ENCODE measurements at places on chromosomes 13 and 19.

DNA sequence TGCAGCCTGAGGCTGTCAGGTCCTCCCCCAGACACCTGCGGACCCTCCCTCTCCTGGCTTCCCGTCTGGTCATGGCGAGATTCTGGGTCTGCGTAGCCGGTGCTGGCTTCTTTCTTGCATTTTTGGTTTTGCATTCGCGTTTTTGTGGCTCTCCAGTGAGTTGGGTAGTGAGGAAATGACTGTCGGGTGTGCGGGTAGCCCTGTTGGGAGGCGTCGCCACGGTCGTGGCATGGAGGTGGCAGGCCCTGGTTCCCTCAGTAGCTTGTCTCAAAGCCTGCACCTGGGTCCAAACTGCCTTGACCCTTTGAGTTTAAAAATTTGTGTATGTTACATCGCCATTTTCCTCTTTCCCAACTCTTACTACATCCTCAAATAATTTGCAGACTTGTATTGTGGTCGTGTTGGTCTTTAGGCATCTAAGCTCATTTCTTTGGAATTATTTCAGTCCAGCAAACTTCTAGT is 344 bp downstream of the NHLRC3 start:
- peak; percentile 79 for DNase-seq

DNA sequence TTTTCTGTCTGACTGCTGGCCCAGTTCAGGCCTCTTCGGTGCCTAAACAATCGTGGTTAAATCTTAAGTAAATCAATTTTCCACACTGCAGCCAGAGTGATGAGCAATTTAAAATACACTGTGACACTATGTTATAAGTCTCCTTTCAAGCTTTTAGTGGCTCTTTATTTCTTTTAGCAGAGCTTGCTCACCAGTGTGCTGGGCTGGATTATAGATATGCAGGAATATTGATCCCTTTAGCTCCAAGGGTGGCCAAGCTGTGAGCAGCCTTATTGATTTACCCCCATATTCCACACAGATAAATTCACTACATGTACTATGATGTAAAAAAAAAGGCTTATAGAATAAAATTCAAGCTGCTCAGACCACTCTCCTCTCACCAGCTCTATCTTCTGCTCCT is 21.7 kb downstream of the CBY2 start:
- DNase-seq, result no peak

GRCh38 chr19:38698225-38699026 is 45.8 kb downstream of the CAPN12 start:
- no peak for DNase-seq

DNA sequence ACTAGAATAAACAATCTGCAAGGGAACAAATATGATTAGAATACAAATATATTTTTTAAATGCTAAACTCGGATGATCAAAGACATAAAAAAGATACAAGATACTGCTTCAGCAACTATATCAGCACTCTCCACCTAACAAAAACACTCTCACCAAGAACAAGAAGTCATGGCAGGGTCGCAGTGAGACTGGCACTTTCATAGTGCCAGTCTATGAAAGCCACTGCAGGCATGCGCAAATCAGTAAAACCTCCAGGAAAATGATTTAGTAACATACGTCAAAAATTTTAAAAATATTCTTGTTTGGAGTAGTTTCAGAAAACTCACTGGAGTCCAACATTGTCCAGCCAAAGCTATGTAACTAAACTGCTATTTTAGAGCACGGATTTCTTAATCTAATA is 295.9 kb downstream of the DIAPH3 start:
- no peak for DNase-seq

DNA sequence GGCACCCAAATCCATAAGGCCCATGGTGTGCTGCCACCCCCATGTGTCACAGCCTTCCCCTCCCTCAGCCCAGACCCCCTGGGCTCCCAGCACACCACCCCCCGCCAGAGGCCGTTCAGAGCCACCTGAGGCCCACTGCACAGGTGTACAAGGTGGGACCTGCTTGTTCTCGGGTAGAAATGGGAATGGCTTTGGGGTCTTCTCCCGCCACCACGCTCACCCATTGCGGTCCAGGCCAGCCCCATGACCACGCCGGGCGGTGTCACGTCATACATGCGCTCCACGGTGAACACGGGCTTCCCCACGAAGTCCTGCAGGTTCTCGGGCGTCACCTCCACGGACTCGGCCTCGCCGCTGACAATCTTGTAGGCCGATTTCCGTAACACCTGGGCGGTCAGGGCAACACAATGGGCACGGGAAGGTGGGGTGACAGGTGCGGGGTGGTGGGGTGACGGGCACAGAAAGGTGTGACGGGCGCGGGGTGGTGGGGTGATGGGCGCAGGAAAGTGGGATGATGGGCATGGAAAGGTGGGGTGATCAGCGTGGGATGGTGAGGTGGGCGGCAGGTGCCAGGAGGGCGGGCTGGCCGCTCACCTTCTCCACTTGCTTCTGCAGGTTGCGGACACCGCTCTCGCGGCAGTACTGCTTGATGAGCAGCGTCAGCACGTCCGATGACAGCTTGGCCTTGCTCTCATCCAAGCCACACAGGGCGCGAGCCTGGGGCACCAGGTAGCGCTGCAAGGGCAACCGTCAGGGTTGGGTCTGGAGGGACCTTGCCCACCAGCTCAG is 4.3 kb downstream of the RPL36 start:
- DNase-seq, result peak; percentile 80

Data from posterior vena cava (tissue), 2 donors.